ENCODE measurements at places on chromosomes 1 and 21. TPM values are rescaled to one million over a fixed set of nuclear protein-coding genes. Genes with fewer than 3 reads are reported as not detected.

Gene RUNX3
- total RNA-seq: 0.91 TPM

DNA sequence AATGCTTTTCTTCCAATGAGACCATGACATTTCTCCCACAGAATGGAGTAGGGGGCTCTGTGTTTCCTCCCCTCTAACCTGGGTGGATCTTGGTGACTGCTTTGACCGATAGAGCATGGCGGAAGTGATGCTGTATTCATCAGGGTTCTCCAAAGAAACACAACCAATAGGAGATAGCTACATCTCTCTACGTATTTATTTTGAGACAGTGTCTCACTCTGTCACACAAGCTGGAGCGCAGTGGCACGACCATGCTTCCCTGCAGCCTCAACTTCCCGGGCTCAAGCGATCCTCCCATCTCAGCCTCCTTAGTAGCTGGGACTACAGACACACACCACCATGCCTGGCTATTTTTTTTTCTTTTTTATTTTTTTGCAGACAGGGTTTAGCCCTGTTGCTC, 29.5 kb upstream of the HNRNPU start:
- no peak for DNase-seq

DNA sequence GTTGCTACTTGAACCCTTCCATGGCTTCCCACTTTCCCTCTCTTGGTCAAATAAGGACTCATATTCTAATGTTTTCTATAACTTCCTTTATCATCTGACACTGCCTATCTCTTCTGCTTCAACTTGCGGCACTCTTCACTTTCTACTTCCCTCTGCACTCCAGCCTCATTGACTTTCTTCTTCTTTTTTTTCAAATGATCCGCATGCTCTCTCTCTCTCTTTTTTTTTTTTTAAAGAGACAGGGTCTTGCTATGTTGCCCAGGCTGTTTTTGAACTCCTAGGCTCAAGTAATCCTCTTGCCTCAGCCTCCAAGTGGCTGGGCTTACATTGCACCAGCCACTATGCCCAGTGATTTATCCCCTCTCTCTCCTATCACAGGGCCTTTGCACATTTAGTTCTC, 7.3 kb upstream of the IL10 start:
- DNase-seq: no peak

DNA sequence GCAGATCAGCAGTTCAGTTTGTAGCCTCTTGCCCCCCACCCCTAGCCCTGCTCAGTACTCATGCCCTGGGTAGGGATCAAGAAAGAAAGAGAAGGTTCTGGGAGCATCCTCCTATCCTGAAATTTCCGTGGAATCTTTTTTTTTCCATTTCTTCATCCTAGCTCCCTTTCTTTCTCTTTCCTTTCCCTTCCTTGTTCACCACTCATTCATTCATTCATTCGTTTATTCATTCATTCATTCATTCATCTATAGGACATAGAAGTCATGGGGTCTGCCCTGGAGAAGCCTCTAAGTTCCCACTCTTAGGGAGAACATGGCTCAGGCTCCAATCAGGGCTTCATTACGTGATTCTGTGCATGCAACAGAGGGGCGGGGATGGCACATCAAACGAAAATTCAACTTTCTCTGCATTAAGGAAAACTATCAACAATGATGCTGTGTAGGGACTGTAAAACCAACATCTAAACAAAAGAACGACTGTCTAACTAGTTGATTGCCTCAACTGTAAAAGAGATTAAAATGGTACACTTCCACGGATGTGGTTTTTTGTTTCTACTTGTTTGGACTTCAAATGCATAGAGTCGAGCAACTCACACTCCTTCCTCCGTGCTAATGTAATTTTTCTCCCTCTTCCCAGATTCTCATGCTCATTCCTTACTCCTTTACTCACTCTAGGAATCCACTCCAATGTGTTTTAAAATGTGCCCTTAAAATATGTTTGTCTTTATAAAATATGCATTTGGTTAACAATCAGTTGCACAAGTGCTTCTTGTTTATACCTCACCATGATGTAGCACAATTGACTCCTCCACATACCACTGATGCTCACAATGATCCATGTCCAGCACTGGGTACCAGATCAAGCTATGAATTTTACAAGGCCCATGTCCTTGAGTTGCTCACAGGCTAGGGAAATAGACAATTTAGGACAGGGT, 101.2 kb upstream of the SLC2A1 start:
- DNase-seq: no peak

DNA sequence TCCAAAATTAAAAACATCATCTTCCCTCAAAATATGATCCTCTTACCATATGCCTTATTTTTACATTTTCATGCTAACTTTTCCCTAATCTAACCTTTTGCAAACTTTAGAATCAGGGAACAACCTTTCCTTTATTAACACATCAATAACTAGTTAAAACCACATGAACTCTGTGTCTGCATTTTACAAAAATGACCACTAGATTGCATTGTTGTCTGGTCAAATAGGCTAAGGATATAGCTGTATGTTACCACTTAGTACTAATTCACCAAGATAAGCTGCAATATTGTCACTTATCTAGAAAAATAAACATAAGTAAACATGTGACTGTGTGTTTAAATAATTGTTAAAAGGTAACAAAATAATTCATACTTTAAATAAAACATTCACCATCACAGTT, 82.3 kb downstream of the DENND1B start:
- DNase-seq: no peak

GRCh38 chr1:103110701-103111100, 2.4 kb upstream of the COL11A1 start:
- no peak for DNase-seq
